ENCODE measurements at places on chromosomes 11 and 22. TPM values are rescaled to one million over a fixed set of nuclear protein-coding genes. Genes with fewer than 3 reads are reported as not detected.

Gene CDC42BPG
- polyA plus RNA-seq: not detected

Gene SLC22A12
- polyA plus RNA-seq: not detected

Gene ARHGAP20
- polyA plus RNA-seq: not detected

Gene CARD18
- polyA plus RNA-seq: not detected

Gene MOB2
- polyA plus RNA-seq: 48.8 TPM

Data from CD4-positive, alpha-beta memory T cell (primary cell).